ENCODE measurements at places on chromosomes 5 and 9.

GRCh38 chr9:134709512-134710270 lies 68.1 kb downstream of the COL5A1 start:
- no peak for DNase-seq

- DNase-seq = no peak
These were observed 22.7 kb downstream of the SWI5 start for GRCh38 chr9:128298535-128299482.

DNA sequence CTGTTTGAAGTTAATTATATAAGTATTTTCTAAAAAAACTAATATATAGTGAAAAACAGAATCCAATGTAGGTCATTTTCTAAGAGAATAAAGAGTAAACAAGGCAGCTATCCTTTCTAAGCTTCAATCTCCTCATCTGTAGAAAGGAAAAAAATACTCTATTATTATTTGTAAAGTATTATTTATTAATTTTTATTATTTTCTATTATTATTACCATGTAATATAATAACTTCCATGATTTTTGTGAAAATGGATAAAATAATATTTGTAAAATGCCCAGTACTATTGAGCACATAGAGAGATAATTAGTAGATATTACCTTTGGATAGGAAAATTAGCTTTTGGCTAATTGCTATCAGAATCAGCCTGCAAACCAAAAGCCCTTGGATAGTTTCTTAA lies 684.4 kb downstream of the MTRR start:
- DNase-seq = no peak

GRCh38 chr9:124934290-124934689 lies 6.6 kb downstream of the GOLGA1 start:
- DNase-seq = no peak

- DNase-seq = no peak
These were observed 147.7 kb downstream of the BARX1 start for GRCh38 chr9:93807166-93808074.

GRCh38 chr9:129586685-129587084 lies 34.2 kb downstream of the C9orf50 start:
- no peak for DNase-seq

GRCh38 chr9:136823136-136824046 lies 15.6 kb downstream of the RABL6 start:
- DNase-seq = no peak

DNA sequence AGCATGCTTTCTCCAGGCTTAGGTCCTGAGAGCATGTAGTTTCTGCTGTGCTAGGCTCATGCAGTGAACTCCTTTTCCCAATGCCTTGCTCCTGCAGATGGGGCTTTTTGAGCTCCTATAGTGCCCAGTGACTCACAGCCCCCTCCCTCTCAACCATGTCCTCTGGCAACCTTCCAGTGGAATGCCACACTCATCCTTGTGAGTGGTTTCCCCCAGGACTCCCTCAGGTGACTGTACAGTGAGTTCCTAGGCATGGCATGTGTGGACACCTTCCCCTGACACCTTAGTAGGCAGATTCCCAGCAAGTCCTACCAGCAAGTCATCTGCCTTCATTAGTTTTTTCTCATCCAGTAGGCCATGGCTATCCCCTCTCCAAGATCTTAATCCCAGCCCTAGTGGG lies 72.4 kb upstream of the CXCL14 start:
- DNase-seq = no peak

GRCh38 chr5:173352366-173353349 lies 24.4 kb upstream of the STC2 start:
- no peak for DNase-seq

GRCh38 chr9:134306636-134307600 lies 19.3 kb upstream of the RXRA start:
- DNase-seq = no peak

- no peak for DNase-seq
These were observed 607.8 kb upstream of the PTGER4 start for GRCh38 chr5:40071870-40072269.

DNA sequence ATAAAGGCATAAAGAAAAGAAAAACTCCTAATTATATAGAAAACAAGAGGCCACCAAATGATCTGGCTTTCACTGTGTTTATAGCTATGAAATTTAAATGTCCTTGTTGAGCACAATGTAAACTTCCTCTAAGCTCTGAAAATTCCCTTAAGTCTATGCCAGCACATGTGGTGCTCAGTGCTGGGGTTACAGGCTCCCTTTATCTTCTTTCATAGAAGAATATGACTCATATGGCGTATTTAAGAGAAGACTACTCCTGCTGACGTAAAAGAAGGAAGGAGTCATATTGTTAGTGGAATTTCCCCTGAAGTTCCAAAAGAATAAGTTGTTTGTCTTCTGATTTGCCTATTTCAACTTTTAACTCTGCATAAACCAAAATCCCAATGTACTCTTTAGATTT lies 30.4 kb downstream of the RNF145 start:
- no peak for DNase-seq

GRCh38 chr9:68562461-68562860 lies 21.8 kb upstream of the TMEM252 start:
- DNase-seq = no peak

- peak; percentile 86 for DNase-seq
These were observed 676 bp downstream of the NOL6 start for GRCh38 chr9:33472881-33473615.

DNA sequence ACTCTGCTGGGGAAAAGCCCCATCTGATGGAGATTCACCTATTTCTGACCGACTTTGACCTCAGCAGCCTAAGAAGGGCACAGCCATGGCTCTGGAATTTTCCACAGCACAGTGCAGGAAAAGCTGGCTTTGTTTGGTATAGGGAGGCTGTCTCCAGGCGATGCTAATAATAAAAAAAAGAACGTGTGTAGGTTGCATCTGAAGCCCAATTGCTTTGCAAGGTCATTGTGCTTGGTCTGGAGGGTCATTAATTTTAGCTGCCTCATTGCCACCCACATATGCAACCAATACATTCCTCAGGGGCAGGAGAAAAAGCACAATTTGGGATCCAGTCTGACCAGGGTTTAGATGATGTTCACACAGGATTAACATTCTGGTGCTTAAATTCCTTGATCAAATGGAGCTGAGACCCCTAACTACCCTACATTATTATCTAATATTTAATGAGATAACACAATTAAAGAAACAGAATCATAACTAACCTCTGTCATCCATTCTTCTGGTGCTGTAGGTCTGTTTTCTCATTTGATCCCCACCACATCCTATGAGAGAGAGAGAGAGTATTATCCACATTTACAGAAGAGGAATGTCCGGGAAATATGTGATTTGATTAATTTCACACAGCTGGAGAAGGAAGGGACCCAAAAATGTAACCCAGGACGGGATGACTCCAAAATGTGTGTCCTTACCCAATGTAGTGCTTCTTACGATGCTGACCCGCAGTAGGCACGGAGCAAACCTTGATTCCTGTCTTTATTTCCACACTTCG lies 175.9 kb downstream of the RFK start:
- DNase-seq = no peak

DNA sequence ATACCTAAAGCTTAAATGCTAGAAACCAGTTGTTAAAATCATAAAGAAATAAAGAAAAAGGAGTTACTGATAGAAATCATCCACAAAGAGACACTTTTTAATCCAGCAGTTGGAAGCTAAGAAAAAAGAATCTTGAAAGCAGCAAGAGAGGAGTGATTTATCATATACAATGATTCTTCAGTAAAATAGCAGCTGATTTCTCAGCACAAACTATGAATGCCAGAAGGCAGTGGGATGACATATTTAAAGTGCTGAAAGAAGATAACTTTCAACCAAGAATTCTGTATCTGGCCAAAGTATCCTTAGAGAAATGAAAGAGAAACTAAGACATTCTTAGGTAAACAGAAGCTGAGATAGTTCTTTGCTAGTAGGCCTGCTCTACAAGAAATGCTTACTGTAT lies 366.0 kb downstream of the HTR1A start:
- DNase-seq = no peak

DNA sequence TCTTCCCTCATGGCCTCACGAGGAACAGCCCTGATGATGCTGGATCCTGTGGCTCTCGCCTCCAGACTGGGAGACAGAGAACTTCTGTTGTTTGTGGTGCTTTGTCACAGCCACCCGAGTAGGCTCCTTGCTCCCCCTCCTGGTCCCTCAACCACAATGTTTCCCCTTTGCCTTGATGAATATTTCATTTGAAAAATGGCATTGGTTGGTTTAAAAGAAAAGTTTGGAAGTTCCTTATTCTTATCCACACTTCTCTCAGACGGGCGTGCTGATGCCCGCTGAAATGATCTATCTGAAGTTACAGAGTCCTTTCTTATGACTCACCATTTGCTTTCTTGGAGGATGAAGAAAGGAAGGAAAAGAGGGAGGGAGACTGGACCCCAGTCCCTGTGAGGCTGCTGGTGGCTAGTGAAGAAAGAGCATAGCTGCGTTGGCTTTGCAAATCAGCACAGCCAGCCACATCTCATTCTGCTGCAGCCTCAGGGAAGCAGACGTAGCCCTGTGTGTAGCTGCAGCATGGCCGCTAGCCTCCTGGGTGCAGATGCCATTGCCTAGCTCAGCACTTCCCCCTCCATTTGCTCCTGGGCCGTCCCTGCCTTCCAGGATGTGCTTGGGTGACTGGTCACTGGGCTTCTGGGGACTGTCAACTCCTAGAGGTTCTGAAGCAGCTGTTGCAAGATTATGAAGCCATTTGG lies 185.9 kb downstream of the ERCC6L2 start:
- DNase-seq = no peak

GRCh38 chr5:103465891-103466290 lies 96.7 kb downstream of the NUDT12 start:
- no peak for DNase-seq

DNA sequence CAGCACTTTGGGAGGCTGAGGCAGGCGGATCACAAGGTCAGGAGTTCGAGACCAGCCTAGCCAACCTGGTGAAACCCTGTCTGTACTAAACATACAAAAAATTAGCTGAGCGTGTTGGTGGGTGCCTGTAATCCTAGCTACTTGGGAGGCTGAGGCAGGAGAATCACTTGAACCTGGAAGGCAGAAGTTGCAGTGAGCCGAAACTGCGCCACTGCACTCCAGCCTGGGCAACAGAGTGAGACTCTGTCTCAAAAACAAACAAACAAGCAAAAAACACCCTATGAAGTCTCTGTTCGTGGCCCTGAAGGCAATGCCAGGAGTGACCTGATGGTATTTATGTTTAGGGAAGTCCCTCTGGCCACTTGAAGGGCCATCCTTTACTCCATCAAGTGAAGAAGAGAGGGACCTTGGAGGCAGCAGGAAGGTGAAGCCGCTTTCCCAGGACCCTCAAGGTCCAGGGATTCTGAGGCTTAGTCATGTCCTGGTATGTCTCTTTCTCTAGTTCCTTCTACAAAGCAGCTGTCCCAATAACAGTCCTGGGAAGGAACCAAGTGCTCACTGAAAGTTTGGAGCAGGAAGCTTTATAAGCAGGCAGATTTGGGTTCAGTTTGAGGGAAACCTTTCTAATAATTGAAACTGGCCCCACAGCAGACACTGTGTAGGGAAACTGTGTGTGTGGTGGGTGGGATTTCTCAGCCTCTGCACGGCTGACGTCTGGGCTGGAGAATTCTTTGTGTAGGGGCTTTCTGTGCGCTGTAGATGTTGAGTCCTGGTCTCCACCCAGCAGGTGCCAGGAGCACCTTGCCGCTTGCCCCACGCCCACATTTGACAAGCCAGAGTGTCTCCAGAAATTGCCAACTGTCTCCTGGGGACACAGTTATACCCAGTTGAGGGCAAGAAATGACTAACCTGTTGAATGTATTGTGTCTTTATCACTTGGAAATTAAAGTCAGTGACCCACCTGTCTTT lies 12.5 kb downstream of the PHF2 start:
- no peak for DNase-seq

DNA sequence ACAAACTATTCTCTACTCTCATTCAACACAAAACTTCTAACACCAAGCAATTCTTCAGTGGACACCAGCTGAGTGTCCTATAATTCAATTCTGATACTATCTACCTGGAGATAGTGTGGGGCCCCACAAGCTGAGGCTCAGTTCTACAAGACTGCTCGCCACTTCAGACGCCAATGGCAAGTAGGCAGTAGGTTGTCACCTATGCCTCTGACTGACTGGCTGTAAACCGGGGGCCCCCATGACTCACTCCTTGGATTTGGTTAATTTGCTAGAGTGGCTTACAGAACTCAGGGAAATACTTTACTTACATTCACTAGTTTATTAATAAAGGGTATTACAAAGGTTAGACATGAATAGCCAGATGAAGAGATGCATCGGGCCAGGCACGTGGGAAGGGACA lies 21.5 kb downstream of the INIP start:
- no peak for DNase-seq

DNA sequence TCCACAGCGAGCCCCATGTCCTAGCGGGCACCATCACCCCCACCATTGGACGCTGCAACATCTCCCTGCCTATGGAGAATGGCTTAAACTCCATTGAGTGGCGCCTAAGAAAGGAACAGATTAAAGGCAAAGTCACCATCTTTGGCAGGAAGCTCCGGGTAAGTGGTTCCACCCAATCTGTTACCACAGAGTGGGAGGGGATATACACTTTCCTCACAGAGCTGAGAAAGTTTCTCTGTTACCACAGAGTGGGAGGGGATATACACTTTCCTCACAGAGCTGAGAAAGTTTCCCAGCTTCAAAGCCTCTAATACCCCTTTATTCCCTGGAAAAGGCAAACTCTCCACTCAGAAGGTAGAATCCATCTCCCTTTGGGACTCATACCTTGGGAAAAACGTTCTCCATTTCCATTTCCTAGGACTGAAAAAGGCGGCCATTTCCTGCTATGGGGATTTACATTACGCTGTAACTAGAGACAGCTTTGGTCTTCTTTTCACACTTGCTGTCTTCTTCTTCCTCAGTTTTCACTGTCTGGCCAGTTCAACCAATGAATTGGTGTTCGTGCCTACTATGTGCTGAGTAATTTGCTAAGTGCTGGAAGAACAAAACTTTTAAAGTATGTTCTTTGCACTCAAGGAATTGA lies 63.4 kb upstream of the WWC1 start:
- DNase-seq = no peak

DNA sequence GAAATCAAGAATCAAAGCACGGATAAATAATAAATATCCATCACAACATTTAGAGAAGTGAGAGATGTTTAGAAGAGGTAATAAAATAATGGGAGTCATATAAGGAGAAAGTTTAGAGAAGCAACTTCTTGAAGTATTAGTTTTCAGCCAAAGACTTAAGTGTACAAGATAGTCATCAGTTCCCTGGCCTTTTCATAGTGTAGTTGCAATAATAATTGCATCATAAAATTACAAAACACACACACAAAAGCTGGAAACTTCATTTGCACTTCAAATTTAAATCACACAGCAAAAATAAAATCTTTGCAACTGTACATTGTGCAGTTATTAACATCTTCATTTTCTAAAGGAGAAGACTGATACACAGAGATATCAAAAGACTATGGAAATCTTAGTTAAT lies 319.1 kb upstream of the RGMB start:
- DNase-seq = no peak

- no peak for DNase-seq
These were observed 139.1 kb downstream of the KCNIP1 start for GRCh38 chr5:170642776-170643436.

GRCh38 chr9:15310107-15310850 lies 3.3 kb upstream of the TTC39B start:
- no peak for DNase-seq

All from vagina (tissue), 2 donors.